ENCODE measurements at places on chromosomes 3 and 15.

DNA sequence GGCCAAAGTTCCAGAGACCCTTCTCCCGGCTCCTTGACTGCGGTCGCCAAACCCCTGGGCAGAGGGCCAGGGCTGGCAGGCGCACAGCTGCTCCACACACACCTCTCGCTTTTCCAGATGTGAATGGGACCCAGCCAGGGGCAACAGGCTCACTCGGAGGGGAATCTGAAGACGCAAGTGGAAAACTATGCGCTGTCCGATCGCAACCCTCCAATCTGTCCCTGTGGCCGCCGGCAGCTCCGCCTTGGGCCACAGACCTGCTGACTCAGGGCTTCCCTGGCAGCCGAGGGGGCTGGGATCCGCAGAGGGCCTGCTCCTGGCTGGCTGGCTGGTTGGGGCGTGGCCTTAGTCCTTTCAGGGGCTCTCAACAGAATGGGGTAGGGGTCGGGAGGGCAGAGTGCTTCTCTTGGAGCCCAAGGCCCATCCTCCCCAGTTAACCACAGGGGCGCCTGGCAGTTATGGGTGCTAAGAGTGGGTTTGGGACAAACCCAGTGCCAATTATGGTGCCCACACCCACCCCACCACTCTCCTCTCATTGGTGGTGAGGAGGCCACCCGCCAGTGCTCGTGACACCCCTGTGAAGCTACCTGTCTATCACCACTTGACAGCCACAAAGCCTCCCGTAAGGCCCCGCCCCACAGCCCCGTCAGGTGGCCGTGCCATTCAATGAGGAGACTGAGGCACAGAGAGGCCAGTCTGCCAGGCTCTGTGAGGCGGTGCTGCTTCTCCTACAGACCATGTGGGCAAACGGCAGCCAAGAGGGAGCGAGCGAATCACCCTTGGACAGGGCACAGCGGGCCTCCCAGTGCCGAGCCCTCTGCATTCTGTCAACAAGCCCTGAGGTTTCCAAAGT, 53.8 kb downstream of the IQSEC1 start:
- no peak for DNase-seq

DNA sequence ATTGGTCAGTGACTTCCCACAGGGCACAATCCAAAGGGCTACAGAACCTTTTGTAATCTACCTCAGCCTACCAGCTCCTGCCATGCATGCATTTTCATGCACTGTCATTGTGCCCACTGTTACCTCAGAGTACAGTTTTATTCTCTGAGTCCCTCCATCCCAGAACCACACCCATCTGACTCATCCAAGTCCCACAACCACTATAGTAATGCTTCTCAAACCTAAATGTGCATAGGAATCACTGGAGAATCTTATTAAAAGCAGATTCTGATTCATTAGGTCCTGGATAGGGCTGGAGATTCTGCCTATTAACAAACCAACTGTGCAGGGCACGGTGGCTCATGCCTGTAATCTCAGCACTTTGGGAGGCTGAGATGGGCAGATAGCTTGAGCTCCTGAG, 3.7 kb upstream of the B3GALNT1 start:
- DNase-seq, result no peak

DNA sequence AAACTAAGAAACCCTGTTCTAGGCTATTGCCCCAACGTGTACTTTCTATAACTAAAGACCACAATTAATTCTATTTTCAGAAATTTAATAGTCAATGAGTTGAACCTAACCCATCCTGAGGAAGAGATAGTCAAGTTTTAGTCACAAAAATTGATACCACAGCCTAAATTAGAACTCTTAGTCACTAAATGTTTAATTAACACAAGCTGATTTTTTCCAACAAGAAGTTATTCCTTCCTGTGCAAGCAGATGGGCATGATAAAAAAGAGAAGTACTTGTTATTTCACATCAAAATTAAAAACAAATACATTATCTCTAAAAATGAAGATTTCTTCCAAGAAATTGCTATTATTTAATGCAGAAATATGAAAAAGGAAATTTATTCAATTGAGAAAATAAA, 38.4 kb upstream of the TERB2 start:
- no peak for DNase-seq

GRCh38 chr15:39896846-39897245, 23.2 kb downstream of the GPR176 start:
- DNase-seq, result no peak

- no peak for DNase-seq
These were observed 902.5 kb downstream of the ZPLD1 start for GRCh38 chr3:103337179-103337845.

DNA sequence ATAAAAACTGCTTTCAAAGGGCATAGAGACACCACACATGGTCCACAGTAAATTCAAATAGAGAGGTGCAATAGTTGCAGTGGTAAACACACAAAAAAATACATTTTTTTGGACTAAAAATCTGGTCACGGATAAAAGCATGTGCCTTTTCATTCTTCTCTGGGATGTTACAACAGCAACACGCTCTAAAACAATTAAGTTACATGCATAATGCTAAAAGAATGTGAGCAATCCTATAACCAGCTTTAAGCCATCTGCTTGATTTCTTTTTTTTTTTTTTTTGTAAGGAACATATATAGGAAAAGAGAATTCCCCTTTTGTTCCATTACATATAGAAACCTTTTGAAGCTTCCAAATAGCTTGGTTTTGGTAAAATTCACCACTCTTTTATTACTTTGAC, 20.0 kb downstream of the WNT5A start:
- DNase-seq, result no peak

DNA sequence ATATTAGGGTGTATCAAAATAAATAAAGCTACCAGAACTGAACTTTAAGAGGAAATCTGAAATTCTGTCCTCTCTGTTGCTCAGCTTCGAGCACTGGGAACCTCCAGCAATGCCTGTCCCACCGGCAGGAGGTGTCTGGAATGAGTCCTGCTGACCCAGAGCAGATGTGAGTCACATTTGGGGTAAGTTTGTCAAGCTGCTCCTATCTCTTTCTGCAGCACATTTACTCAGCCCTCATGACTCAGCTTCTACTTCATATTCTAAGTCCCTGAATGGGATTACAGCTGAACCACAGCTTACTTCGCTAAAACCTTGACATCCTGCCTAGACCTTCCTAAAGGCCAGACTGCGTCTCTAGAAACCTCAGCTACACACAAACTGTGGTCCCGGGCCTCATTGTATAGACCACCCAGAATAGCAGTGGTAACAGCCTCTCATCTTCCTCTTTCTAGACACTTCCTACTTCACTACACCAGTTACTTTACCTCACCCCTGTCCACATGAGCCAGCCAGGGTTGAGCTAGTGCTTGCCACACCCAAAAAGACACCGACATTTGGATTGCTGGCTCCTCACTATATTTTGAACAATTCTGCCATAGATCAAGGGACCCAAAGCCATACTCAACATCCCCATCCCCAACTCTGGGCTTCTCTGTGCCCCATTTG, 109.6 kb upstream of the TMCO5A start:
- no peak for DNase-seq

GRCh38 chr3:63960048-63960711, 48.0 kb upstream of the SCAANT1 start:
- DNase-seq, result no peak

DNA sequence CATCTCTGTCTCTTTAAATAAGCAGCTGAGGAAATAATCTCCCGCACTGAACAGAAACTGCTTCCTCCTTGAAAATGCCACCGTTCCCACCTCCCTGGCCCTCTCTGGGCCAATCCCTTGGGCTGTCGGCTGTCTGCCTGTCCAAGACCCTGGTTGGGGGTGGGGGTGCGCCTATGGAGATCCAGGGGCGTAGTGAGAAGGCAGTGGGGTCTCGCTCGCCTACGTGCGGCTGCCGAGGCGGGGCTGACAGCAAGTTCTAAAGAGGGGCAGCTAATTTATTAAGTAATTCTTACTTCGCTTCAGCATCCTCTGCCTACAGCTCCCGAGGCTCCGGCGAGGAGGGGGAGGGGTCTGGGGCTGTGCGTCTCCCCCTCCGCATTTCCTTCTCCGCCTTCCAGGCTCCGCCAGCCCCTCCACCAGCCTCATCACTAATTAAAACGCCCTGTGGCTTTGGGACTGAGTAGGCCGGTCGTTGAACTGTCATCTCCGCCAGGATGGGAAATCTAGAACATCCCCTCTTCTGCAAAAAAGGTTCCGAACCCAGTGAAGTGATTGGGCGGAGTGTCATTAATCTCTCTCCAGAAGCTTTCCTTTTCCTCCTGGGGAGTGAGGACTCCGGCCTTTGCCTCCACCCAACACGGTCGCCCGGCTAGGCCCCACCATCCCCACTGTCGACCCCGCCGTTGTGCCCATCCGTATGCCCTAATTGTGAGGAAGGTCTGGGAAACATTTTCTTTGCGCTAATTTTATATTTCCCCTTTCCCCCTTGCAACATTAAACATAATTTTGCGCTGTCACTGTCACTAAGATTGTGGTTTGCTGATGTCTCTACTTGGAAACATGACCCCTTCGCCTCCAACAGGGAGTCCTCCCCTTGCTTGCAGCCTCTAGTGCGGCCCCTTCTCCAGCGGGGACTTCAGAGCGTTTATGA, 16.9 kb downstream of the NR2F2 start:
- DNase-seq, result no peak

All from activated CD4-positive, alpha-beta T cell treated with anti-CD3 and anti-CD28 coated beads for 24 hours (primary cell).